RCC 7860 (cell line): ENCODE measurements at places on chromosomes 6 and 20.

DNA sequence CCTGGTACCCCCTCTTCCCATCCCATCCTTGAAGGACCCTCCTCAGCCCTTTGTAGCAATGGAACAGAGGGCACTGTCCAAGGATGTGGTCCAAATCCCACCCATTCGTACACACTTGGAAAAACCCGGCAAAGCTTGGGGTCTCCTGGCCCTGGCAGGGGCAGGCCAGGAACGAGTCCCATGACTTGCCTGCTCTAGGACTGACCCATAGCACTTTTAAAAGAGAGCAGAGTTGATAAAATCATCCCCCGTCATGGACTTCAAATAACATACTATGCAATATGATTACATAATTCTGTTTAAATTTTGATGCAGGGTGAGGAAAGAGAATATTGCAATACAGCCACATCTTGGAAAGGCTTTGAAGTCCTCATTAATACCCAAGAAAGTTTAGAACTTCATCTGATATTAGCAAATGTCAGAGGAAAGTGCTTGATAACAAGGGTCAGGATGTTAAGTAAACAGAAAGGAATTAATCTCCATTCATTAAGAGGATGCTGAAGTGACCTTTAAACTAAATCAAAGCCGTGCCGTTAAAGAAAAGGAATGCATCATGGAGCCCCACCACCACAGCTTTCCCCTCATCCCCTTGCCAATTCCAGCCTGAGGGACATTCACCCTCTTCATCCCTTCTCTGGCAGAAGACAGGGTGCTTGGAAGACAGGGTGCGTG is 60.7 kb upstream of the NXT1 start:
- DNase-seq = no peak

DNA sequence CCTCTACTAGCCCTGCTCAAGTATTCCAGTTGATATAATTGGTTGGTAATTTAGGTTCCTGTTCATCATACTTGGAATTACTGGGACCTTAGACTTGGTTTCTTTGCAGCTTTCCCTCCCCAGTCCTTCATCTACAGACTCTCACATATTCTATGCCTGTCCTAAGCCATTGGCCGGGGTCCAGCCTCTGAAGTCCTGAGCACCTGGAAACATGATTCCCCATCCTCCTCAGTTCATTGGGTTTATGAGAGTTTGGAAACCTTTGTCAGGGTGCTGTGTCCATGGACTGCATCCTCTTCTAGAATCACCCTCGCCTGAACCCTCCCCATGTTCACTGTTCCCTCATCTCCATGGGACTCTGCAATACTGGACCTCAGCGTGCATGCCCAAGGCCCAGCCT is 8.8 kb downstream of the GSTA2 start:
- DNase-seq = no peak

DNA sequence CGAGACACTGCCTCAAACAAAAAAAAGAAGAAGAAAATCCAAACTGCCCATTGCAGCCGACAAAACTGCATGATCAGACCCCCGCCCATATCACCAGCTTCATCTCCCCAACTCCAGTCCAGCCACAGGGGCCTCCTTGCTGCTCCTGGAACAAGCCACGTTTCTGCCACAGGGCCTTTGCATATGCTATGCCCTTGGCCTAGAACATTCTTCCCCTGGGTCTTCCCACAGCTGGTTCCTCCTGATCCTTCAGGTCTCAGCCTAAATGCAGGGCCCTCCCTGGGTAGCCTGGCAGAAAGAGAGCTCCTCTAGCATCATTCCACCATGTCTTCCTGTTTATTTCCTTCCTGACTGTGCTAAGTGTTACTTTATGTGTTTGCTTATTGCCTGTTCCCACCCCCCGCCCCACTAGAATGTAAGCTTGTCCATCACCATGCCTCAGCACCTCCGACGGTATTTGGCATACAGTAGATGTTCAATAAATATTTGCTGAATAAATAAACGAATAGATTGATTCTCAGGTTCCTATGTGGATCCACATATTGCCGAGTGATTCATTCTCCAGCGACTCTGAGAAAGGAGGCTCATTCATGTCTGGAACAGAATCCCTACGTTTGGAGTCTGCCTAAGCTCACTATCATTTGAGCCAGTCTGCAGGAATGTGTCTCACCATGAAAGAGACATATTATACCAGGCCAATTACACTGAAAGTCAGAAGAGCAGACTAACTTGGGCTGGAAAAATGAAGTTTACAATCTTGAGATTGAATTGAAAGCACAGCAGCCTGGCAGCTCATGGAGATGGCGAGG is 56.1 kb downstream of the NFATC2 start:
- DNase-seq = no peak

GRCh38 chr6:47132724-47133123 is 90.6 kb upstream of the ADGRF1 start:
- DNase-seq = no peak

GRCh38 chr20:44040202-44040915 is 125.7 kb downstream of the TOX2 start:
- no peak for DNase-seq

GRCh38 chr20:15609921-15610320 is 963.3 kb downstream of the KIF16B start:
- no peak for DNase-seq

DNA sequence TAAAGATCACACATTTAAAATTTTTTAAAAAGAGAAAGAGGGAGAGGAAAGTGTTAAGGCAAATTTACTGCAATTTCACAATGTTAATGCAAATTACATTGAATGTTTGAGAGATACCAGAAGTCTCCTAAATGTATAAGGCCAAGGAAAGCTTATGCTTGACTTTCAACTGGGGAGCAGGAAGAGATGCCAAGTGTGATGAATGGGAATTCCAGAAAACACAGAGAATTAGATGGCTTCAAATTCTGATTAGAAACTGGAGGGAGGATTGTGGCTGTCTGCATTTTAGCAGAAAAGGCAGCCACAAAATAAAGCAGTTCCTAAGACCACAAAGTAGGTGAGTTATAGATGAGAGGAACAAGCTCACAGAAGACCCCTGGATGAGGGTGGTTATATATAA is 328.3 kb upstream of the CITED2 start:
- no peak for DNase-seq

- no peak for DNase-seq
Observed at GRCh38 chr6:26403893-26404292, 1.8 kb downstream of the BTN3A1 start.

GRCh38 chr6:8079126-8079525 is 14.9 kb upstream of the BLOC1S5 start:
- DNase-seq = peak; percentile 61

DNA sequence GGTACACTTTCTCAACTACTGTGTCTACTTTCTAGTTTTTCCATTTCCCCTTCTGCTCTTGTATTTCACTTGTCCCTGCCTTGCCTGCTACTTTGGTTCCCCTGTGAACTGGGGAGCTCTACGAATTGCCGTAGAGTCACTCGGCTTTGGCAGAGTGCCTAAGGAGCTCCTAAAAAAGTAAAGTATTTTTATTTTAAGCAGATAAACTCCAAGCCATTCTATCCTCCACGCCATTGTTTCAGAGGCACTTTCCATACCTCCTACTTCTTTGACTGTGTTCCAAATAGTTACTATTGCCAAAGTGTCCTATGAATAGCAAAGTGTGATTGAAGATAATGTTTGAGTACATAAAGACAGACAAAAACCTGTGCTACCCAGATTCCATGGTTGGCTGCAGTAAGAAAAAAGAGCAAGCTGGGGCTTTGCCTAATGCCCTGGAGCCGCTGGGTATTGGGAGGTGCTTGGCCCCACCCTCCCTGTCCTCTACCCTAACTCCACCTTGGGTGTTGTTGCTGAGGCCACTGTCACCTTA is 5.1 kb upstream of the MBOAT1 start:
- no peak for DNase-seq

GRCh38 chr20:11132819-11133415 is 459.1 kb upstream of the JAG1 start:
- DNase-seq = no peak

DNA sequence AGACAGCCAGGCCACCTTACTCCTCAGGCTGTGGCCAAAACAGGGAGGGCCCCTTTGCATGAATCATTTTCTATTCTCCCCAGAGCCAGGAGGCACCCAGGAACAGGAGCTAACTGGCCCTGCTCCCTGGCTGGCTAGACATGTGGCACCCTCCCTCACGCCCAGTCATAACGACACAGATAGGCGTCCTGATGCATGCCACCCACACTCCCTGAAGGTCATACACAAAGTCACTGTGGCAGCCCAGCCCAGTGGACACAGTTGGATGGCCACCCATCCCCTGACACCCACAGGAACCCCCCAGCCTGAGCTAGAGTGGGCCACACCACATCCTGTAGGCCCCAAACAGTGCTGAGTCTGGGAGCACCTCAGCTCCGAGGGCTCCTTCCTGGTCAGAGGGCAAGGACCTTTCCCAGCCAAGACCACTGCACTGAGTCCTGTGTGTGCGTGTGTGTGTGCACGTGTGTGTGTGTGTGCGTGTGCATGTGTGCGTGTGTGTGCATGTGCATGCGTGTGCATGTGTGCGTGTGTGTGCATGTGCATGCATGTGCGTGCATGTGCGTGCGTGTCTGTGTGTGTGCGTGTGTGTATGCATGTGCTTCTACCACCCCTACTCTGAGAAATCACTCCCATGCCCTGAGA is 21.6 kb downstream of the TFEB start:
- no peak for DNase-seq

GRCh38 chr6:2034256-2034655 is 211.1 kb downstream of the GMDS start:
- DNase-seq = no peak

DNA sequence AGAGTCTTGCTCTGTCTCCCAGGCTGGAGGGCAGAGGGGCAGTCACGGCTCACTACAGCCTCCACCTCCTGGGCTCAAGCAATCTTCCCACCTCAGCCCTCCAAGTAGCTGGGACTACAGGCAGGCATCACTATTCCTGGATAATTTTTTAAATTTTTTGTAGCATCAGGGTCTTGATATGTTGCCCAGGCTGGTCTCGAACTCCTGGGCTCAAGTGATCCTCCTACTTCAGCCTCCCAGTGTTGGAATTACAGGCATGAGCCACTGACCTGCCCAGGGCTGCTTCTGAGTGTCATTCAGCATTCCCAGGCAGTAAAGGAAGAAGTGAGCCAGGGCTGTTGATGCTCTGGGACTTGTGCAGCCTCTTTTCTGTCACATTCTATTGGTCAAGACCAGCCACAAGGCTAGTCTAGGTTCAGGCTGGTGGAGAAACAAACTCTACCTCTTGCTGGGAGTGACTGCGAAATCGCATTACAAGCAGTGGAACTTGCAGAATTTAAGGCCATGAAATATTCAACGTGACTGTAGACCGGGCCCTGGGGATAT is 2.1 kb upstream of the ARFGEF2 start:
- no peak for DNase-seq

GRCh38 chr6:152685819-152686218 is 11.9 kb upstream of the MYCT1 start:
- DNase-seq = no peak

DNA sequence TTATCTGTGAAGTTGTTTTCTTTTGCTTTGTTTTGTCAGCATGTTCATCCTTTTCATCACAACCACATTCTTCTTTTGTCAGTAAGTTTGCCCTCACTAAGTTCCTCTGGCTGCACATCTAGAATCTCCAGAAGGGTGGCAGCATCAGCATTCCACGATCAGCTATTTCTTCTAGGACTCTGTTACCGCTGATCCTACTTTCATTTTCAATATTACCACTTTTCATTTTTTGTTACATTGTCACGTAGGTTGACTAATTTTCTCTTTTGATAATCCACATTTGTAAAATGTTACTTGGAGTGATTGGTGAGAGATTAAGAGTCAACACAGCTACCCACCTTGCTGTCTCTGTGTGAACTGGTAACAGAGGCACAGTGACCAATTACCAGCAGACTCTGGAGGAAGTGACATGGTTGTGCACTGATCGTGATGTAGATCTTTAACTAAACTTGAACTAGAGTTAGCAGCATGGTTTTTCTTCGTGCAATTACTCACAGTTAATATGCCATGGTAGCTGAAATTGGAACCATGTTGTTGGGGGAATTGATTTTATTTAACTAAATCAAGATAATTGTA is 307.9 kb upstream of the SLC35B3 start:
- DNase-seq = no peak

- DNase-seq = no peak
Observed at GRCh38 chr6:26030716-26031115, 56.5 kb upstream of the HFE start.

DNA sequence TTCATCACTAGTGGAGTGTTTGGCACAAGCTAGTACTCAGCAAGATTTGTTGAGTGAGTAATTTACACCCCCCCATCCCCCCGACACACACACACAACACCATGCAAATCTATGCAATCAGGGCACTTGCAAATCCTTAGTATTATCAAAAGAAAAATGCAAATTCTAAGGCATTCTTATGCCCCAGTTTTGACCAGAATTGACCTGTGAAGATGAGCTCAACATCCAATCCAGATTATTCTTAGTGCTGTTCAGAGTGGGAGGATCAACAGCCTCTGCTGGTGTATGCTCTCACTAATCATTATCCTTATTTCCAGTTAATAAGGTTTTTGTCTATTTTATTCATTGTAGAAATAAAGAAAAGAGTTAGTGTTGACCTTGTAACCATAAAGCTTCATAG is 185.4 kb downstream of the PLCB1 start:
- DNase-seq = no peak

DNA sequence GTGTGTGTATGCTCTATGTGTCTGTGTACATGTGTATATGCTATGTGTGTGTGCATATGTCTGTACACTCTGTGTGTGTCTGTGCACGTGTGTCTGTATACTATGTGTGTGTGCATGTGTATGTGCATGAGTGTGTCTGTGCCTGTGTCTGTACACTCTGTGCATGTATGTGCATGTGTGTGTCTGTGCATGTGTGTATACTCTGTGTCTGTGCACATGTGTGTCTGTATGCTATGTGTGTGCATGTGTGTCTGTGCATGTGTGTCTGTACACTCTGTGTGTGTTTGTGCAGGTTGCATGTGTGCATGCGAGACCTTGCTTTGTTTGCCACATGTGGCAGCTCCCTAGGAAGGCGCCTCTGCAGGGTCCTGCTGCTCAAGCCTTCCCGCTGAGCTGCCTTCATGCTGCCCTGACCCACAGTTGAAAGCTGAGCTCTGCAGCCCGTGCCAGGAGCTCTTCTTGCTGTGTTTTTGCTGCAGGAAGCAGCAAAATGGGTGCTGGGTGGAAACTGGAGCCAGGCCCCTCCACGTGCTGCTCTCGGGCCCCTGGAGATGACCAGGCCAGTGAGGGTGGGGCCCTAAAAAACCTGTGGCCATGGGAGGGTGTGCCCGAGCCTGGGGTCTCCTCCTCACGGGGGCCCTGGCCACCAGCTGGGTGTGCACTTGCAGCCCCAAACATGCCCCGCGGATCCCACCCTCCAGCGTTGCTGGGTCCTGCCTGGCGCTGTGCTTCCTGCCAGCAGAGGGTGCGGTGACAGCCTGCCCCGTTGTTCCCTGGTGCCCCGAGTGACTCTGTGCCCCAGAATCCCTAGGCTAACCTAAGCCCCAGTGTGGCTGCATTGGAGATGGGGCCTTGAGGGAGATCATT is 109.1 kb downstream of the DACT2 start:
- DNase-seq = no peak

DNA sequence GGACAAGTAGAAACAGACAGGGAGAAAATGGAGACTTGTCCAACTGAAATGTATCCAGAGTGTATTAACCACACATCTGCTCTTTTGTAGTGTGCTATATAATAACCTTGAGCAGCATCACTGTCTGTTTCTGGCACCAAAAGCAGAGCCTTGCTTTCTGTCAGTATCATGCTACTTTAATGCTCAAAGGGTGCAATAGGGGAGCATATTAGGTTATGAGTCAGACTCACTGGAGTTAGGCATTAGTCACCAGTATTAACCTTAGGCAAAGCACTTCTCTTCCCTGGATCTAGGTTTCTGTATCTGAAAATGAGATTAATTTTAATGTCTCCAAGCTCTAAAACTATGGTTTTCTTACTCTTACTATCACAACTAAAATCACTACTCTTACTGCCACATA is 280.1 kb downstream of the TFAP2B start:
- DNase-seq = peak; percentile 38
